Omental fat pad (tissue), 4 donors: ENCODE measurements at places on chromosomes 7 and 10.

GRCh38 chr7:117800841-117801240 lies 72.4 kb downstream of the CTTNBP2 start:
- no peak for DNase-seq

- DNase-seq: no peak
Observed at GRCh38 chr10:76675951-76676587, 961.5 kb downstream of the KCNMA1 start.

- no peak for DNase-seq
Observed at GRCh38 chr10:75398692-75399460, 2.7 kb downstream of the ZNF503 start.

GRCh38 chr7:157707983-157708918 lies 371.4 kb downstream of the DNAJB6 start:
- no peak for DNase-seq

GRCh38 chr7:139362302-139362701 lies 2.6 kb downstream of the LUC7L2 start:
- no peak for DNase-seq

DNA sequence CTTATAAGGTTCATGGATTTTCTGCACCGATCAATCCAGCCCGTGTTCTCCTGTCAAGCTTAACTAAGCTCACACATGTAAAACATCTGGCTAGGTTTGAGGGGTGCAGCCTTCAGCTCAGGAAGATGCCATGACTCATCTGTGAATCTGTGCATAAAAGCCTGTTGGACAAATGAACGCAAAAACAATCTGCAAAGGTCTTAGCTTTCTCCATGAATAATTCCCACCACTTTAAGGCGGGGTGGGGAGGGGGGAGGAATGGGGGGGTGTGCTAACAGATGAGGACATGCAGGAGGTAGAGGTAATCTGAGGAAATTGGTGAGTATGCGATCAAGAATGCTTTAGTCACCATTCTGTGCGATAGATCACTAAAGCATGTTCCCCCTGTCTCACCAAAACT lies 4.8 kb downstream of the DOCK4 start:
- no peak for DNase-seq

GRCh38 chr10:15804109-15804508 lies 56.2 kb downstream of the MINDY3 start:
- DNase-seq: no peak

DNA sequence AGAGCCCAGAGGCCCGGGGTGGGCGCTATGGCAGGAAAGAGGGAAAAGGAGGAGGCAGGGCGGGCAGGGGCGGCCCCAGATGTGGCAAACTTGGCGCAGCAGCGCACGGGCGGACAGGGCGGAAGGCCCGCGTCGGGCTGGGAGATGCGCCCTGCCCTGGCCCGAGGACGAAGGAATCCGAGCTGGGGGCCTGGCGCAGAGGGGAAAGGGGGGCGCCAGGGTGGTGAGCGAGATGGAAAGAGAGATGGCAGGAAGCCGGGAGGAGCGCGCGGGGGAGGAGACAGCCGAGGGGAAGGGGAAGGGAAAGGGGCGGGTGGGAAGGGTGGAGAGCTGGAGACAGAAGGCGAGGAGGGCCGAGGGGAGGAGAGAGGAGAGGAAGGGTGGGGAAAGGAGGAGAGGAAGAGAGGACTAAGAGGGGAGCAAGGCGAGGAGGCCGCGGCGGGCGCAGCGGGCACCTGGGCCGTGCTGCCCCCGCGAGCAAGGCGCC lies at the start of gene MARVELD1:
MARVELD1 (plus strand) TSS at position 392 of the 487 bp plus-strand sequence. CDS start 147 bp downstream, outside the sequence.
- DNase-seq: no peak

GRCh38 chr10:663466-663751 lies 26.1 kb downstream of the DIP2C start:
- no peak for DNase-seq

DNA sequence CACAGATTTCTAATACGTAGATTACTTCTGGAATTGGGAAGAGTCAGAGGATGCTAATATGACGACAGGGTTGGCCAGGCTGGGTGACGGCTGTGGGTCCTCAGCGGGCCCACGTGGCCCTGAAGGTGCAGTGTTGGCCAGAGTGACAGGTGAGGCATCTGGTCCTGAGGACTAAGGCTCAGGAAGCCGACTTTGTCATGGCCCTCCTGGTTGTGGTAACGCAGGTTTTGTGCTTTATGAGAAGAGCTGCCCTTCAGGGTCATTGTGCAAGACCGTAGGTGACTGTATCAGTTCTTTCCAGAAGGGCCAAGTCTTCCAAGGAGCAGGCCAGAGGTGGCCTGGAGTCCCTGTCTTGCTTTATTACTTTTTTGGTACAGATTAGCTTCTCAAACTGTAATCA lies 2.5 kb downstream of the EIF3B start:
- no peak for DNase-seq

- DNase-seq: no peak
Observed at GRCh38 chr10:47339759-47340607, 8.2 kb upstream of the RBP3 start.

GRCh38 chr10:15393139-15393825 lies 22.2 kb upstream of the FAM171A1 start:
- DNase-seq: no peak

- no peak for DNase-seq
Observed at GRCh38 chr10:73900064-73900463, 10.9 kb upstream of the PLAU start.

- no peak for DNase-seq
Observed at GRCh38 chr10:95440756-95441546, 120.2 kb downstream of the SORBS1 start.

- no peak for DNase-seq
Observed at GRCh38 chr7:17623546-17624185, 316.6 kb downstream of the SNX13 start.

DNA sequence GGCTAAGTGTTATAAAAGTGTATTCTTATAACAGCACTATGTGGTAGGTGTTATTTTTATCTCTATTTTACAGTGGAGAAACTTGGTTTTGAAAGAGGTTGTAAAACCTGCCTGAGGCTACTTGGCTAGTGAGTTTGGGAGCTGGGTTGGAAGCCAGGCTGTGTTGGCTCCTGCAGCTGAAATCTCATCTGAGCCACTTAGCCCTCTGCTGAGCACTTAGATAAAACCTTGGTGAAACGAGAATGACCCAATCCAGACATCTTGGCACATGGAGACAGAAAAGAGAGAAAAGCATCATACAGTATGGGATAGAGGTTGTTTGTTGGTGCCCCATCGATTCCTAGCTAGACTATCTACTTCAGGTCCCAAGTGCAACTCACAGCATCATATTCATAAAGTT lies 37.4 kb downstream of the BLNK start:
- DNase-seq: no peak

DNA sequence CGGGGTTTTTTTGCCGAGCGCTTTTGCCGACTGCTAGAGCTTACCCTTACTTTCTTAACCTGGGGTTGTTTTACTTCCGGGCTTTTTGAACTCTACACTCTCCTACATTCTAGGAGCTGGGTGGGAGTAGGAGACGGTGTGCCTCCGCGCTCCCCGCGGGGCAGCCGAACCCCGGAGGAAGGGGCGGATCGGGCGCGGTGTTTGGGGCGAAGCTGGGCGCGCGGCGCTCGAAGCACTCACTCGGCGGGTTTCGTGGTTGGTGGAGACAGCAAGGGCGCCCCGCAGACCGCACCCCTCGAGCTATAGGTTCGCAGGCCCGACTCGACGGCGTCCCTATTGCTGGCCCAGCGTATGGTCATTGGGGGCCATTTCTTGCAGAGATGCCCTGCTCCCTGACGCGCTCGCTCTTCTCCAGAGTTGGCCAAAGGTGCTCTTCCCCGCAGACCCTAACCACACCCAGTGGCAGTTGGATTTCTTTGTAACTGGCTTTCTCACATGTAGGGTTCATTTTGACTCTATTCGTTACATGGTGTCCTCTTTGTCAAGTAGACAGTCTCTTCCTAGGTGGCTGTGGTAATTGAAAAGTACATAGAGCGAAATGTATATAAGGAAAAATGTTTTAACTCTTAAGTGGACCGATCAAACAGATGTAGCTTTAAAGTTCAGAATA lies 364 bp downstream of the ZNF518A start:
- no peak for DNase-seq

GRCh38 chr10:104351919-104352318 lies 1.7 kb upstream of the CFAP58 start:
- no peak for DNase-seq

DNA sequence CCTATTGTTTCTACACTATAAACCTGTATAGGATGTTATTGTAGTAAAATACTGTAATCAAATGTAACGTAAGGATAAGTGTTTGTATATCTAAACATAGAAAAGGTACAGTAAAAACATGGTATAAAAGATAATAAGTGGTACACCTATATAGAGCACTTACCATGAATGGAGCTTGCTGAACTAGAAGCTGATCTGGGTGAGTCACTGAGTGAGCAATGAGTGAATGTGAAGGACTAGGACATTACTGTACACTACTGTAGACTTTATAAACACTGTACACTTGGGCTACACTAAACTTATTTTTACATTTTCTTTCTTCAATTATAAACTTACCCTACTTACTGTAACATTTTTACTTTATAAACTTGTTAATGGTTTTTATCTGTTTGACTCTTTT lies 732.9 kb upstream of the LRRN3 start:
- DNase-seq: no peak

GRCh38 chr7:113875224-113875623 lies 43.6 kb downstream of the PPP1R3A start:
- DNase-seq: no peak

- no peak for DNase-seq
Observed at GRCh38 chr10:113058523-113059370, 108.7 kb downstream of the TCF7L2 start.

DNA sequence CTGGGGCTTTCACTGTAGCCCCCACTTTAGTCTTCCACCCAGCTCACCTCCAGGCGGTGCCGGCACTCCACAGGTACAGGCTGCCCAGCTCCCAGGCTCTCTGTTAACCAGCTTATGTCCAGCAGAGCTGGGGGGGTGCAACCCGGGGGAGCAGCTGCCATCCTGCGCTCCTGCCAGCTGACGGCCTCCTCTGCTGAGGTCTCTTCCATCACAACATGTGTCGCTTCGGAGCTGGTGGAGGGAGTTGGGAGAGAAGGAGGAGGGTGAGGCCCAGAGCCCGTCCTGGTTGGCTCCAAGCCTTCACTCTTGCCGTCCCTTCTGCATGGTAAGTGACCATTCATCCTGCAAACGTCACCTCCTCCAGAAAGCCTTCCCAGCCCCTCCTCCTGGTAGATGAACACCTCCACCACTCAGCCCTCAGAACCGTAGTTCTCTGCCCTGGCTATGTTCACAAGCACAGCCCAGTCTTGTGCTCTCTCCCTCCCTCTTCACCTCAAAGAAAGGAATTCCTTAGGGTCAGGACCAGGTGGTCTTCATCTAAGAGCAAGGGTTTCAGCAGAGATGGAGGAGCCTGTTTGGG lies 1.6 kb downstream of the POLM start:
- no peak for DNase-seq

DNA sequence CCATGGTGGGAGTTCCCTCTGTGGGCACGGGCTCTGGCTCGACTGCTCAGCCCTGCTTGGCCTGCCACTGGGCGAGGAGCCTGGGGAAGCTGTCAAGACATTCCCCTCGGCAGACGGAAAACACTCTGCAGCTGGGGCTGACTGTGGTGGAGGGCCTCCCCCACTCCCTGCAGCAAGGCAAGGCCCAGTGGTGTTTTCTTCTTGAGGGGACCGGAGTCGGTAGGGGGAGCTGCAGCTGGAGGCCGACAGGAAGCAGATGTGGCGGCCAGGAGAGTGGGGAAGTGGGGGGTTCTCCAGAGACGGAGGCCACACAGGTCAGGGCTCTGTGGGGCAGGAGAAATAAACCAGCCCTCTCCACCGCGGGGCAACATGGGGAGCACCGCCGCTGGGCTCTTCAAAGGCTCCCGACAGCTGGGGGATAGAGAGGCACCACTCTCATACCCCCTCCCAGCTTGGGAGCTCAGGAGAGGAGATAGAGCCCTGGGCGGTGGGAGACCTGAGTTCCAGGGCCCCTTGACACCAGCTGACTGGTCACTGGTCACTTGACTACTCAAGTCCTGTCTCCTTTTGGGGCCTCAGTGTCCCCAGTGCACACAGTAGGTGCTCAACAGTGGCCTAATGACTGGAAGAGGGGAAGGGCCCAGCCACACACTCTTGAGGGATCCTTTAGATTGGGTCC lies 43.4 kb downstream of the PPIF start:
- peak; percentile 14 for DNase-seq

DNA sequence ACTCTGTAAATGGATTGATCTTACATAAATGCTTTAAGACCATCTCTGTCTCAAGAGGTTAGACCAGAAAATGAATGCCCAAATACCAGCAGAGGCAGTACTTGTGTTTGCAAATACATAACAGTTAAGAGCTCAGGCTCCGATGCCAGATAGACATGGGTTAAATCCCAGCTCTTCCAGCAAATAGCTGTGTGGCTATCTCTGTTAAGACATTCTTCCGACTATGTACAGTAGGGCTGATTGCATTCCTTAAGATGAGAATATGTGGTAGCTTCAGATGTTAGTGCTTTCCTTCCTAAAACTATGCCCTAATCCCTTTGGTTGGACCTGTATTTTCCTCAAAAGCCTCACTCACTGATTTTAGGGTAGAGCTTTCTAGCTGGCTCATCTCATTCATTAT lies 2.2 kb downstream of the IDE start:
- DNase-seq: no peak

GRCh38 chr10:76428551-76429367 lies 997.3 kb downstream of the LRMDA start:
- no peak for DNase-seq

GRCh38 chr7:79410345-79410744 lies 43.1 kb downstream of the MAGI2 start:
- DNase-seq: no peak

DNA sequence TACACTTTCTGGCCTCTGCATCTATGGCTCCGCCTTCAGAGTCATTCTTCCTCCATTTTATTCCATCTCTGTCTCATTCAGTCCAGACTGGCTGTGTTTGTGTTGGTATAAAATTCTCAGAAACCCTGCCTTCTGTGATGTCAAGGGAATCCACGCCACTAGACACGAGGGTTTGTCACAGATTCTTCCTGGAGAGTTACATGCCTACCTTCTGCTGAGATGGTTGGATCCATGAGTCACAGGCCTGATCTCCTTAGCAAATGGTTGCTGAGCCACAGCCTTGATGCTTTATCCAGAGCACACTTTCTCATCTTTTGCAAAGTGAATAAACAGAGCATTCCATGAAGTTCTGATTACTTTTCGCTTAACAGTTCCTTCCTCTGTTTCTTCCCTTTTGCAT lies 35.9 kb upstream of the TSPAN33 start:
- DNase-seq: no peak

DNA sequence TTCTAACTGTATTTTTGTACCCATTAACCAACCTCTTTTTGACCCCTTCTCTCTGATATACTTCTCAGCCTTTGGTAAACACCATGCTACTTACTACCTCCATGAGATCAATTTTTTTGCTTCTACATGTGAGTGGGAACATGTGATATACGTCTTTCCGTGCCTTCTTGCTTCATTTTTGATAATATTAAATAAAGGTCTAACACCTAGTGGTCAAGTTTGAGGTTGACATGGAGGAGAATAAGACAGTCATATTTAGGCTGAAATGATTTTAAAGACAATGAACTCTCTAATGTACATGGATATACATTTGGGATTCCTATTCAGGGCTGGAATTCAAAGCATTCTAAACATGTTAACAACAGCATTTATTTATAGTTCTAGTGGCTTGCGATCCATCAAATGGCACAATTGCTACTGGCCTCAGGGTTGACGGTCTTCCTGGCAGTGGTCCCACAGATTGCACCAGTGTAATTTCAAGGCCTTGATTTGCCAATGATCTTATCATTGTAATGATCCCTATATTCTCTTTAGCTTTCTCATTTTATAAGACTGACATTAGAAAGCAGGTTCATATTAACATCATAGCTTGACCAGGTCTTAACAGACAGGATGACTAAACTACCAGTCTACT lies 315.9 kb upstream of the ETV1 start:
- no peak for DNase-seq
